GM19239 (cell line): ENCODE measurements at places on chromosomes 1 and 21.

GRCh38 chr1:69639159-69639558, 71.4 kb downstream of the LRRC7 start:
- no peak for DNase-seq

GRCh38 chr1:230043081-230043480, 24.0 kb upstream of the GALNT2 start:
- DNase-seq: no peak

DNA sequence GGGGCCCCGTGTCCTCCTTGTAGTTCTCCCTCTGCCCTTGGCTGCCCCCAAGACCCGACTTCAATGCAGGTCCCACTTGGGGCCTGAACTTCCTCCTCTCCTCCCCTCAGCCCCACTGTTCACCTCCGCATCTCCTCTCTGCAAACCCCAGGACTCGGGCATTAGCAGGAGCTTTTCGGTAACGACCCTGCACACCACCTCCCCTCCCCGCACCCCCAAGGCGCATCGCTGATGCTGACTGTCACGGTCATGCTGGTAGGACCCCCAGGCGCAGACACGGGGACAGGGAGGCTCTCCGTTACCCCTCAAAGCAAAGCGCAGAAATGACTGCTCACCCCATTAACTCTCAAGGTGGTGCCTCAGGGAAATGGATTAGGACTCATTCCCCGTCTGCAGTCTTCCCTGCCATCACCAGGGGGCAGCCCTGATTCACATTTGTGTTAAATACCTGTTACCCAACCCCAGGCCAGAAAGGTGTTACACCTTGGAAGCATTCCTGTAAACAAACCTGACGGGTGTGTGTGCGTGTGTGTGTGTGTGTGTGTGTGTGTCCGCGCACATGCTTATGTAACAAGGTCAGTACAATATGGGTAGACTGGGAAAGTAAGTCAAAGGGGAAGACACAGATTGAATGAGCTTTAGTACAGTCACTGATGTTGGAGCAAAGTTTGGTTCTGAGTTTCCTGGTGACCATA, 6.4 kb upstream of the GUCA2B start:
- DNase-seq: peak; percentile 65

- DNase-seq: no peak
Observed at GRCh38 chr1:36524359-36525062, 41.8 kb upstream of the CSF3R start.

- no peak for DNase-seq
Observed at GRCh38 chr1:154483941-154484803, 17.8 kb upstream of the TDRD10 start.

GRCh38 chr1:24009406-24009805, 29.3 kb upstream of the SRSF10 start:
- DNase-seq: no peak

DNA sequence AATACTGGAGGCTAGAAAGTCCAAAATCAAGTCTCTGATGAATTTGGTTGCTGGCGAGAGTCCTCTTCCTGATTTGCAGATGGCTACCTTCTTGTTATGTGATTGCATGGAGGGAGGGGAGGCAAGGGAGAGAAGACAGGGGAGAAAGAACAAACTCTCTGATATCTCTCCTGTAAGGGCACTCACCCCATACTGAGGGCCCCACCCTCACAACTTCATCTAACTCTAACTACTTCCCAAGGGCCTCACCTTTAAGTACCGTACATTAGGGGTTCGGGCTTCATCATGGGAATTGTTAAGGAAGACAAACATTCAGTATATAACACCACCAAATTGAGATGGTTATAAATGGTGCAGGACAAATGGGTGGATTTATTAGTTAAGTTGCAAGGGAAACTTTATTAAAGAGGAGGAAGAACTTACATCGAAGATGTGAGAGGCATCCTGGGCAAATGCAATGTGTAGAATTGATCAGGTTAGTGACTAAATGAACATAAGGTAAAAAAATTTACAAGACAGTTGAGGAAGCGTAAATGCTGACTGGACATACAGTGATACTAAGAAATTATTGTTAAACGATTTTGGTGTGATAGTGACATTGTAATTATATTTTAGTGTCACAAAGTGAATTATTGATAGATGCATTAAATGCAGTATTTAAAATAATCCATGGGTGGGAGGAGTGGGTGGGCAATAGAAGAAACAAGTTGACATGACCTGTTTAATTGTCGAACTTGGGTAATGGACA, 10.6 kb downstream of the OR2B11 start:
- DNase-seq: no peak

GRCh38 chr1:15283526-15283925, 36.5 kb downstream of the FHAD1 start:
- no peak for DNase-seq

- DNase-seq: no peak
Observed at GRCh38 chr1:101295209-101295608, 58.4 kb downstream of the S1PR1 start.

DNA sequence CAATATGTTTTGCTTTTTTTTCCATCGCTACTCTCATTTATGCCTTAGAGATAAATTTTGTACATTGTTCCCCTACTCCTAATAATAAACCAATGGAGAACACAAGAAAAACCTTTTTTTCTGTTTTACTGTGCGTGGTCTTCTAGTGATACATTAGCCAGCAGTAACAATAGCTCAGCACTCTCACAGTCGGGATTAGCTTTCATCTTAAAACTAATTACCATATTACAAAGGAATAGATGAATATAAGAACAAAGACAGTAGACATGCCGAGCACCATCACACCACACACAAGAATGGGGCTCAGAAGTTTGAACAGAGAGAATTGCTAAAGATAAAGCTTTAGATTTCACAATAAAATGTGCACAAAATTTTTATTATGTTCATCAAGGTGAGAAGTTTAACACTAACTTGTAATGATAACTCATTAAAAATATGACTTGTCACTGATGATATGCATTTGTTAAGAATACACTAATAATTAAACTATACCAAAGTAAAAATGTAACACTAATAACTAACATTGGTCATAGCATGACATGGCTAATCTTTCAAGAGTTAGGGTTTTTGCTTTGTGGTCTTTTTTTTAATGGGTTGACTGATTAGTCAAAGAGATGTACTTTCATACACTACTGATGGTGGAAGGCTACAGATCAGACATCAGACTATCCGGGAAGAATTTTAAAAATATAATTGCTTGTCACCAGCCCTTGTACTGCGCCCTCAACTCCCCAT, 61.8 kb downstream of the EXTL2 start:
- DNase-seq: no peak

- DNase-seq: no peak
Observed at GRCh38 chr1:147741065-147741464, 19.3 kb downstream of the GJA5 start.

DNA sequence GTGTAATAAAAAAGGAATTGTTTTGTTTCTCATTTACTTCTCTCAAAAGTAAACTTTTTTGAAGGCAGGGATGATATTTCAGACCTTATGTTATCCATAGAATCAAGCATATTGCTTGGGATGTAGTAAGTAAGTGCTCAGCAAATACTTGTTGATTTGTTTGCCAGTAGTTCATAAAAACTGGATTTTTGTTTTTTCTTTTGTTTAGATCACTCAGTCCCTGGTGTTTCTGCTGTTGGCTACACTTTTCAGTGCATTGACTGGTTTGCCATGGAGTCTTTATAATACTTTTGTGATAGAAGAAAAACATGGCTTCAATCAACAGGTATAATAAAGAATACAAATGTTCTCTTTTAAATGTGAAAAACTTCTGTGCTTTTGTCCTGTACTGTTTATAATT, 10.2 kb downstream of the ZMPSTE24 start:
- no peak for DNase-seq

- DNase-seq: no peak
Observed at GRCh38 chr21:17352996-17353655, 159.7 kb upstream of the CXADR start.

GRCh38 chr1:244800821-244801220, 34.6 kb upstream of the COX20 start:
- no peak for DNase-seq

DNA sequence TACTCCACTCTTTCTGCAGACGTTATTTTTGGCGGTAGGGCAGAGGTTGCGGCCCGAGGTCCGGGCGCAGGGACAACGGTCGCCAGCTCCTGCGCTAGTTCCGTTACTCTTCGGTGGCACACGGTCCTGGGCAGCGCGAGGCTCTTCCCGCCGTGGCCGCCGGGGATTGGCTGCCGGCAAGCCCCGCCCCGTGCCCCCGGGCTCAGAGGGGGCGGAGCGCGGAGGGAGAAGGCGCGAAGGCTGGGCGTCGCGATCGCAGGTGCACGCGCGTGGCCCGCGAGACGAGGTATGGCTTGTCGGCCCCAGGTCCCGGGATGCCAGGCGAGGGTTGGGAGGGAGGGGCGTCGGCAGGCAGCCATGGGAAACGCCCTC, 518 bp upstream of the SHE start:
- no peak for DNase-seq

DNA sequence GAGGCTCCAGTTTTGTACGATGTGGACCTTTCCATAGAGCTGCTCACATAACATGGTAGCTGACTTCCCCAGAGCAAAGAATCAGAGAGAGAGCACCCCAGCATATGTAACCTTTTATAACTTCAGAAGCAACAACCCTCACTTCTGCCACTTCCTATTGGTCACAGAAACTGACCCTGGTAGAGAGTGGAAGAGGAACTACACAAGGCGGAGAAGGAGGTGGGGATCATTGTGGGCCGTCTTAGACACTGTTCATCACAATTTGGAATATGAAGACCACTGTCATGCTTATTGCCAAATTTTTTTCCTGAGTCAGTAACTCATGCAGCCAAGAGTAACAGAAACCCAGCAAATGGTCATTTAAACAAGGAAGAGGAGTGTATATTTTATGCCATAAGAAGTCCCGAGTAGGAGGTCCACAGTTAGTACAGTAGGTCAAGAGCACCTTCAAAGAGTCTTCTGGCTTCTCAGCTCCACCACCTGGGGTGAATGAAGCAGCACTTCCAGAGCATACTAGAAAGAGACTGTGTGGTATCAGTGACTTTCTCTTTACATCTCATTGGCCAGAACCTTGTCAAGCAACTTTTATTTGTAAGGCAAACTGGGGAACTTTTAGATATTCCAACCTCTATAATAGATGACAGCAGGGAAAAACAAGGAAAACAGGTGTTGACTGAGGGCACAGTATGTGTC, 71.8 kb downstream of the ODF2L start:
- DNase-seq: no peak

DNA sequence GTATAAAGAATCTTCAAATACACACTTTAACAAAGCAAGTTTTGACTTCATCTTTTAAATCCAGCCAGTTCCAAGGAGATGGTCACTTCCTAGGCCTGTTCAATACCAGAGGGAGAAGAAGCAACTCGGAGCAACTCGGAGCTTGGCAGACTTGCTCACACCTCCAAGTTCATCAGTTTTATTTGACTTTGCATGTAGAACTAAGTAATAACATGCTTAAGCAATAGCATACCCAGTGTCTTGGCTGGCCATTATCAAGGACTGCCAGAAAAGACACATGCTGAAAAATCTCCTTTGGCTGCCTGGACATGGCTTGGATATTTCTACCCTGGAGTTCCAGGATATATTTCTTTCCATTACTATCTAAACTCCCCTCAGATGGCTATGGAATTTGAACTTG, 52.6 kb downstream of the GNG12 start:
- DNase-seq: no peak

- DNase-seq: no peak
Observed at GRCh38 chr1:55235722-55236121, 20.6 kb upstream of the USP24 start.

DNA sequence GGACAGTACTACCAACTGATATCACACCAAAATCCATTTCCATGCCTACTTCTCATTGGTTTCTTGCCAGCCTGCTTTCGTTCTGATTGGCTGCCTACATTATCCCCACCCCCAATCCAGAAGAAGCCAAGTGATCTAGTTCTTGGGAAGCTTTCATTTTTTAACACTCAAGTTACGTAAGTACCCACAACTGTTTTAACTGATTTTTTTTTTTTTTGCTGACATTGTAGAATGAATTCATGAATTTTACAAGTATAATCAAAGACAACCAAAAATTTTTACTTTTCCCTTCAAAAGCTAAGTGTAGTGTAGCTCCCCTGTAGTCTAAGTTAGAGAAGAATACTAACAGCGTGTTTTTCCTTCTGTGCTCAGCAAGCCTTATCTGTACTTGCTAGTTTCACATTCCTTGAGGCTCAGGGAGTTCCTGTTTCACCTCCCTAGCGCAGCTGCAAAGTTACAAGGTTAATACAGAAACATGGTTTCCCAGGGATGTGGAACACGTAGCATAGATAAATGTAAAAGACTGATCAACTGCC, at the start of gene SLC9C2:
Gene SLC9C2, minus strand, starts transcription at position 17 of the 536 bp plus-strand sequence. CDS start 1,296 bp downstream, outside the sequence.
- no peak for DNase-seq

GRCh38 chr1:237864338-237865244, 26.1 kb downstream of the ZP4 start:
- no peak for DNase-seq

DNA sequence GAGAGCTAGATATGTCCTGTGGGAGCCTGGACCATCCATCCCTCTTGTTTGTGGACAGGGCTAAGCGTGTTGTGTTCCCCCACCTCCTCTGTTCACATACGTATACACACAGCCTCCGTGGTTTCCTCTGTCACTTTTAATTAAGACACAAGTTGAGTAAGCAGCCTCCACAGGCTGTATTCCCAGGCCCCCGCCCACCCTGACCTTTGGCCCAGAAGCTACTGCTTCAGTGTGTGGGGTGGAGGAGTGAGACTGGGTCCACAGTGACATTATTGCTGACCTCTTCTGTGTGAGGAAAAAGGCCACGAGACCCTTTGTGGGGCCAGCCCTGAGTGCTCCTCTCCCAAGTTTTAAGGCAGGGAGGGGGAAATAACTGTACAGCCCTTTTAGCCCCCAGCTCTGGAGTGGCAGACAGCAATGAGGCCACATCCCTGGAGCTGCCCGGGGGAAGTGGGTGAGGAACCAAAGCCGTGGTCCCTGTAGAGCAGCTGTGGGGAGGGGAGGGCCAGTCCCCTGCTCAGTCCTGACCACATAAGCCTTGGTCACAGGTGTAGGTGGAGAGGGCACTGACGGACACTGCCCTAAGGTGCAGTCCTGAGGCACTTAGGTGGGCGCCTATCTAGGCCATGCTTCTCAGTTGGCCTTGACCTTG, 4.4 kb downstream of the ELOVL1 start:
- no peak for DNase-seq

GRCh38 chr1:100234432-100234831, 15.2 kb downstream of the DBT start:
- no peak for DNase-seq

GRCh38 chr1:117045644-117046043, 14.5 kb upstream of the TTF2 start:
- no peak for DNase-seq

GRCh38 chr1:184157394-184157742, 105.8 kb downstream of the TSEN15 start:
- no peak for DNase-seq

GRCh38 chr1:53371121-53371666, 43.3 kb upstream of the LRP8 start:
- no peak for DNase-seq

GRCh38 chr1:1116701-1117468, 996 bp upstream of the C1orf159 start:
- no peak for DNase-seq
